Left forelimb (tissue), 1 donor: ENCODE measurements at places on chromosomes 11 and 22.

DNA sequence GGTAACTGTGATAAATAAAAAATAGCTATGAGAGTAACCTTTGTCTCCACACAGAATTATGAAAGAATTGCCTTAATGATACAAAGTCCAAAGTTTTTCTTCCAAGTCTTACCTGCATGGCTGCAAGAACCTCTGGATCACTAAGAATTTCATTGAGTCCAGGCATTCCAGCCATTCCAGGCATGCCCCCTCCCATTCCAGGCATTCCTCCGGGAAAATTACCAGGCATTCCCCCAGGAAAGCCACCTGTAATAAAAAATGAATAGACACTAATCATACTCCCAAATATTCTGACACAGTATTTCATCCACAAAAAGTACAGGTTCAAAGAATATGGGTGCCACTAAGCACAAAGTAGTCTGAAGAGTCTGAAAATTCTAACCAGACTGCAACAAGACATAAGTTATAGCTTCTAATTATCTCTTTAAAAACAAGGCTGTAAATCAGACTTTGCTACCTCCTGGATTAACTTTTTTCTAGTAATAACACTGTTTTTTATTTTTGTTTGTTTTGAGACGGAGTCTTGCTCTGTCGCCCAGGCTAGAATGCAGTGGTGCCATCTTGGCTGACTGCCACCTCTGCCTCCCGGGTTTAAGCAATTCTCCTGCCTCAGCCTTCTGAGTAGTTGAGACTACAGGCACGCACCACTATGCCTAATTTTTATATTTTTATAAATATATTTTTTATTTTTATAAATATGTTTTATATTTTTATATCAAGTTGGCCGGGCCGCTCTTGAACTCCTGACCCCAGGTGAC lies 8.0 kb upstream of the SLC25A17 start:
- DNase-seq = no peak

DNA sequence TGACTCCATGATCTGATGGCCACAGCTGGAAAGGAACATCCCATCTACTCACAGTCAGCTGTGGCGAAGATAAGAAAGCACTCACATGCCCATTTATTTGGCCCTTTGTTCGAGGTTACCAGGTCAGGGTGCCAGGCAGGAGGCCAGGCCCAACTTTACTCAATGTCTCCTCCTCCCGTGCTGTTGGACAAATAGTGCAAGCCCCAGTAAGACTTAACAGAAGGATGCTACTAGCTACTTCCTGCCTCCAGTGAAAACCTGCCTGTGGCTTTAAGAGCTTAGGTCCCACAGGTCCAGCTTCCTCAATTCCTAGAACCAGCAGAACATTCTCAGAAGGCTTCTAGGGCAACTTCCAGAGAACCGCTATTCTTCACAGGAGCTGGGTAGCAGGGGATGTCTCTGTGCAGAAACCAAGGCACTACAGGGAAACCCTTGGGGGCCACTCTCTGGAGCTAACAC lies 12.9 kb upstream of the CRY2 start:
- DNase-seq = no peak

DNA sequence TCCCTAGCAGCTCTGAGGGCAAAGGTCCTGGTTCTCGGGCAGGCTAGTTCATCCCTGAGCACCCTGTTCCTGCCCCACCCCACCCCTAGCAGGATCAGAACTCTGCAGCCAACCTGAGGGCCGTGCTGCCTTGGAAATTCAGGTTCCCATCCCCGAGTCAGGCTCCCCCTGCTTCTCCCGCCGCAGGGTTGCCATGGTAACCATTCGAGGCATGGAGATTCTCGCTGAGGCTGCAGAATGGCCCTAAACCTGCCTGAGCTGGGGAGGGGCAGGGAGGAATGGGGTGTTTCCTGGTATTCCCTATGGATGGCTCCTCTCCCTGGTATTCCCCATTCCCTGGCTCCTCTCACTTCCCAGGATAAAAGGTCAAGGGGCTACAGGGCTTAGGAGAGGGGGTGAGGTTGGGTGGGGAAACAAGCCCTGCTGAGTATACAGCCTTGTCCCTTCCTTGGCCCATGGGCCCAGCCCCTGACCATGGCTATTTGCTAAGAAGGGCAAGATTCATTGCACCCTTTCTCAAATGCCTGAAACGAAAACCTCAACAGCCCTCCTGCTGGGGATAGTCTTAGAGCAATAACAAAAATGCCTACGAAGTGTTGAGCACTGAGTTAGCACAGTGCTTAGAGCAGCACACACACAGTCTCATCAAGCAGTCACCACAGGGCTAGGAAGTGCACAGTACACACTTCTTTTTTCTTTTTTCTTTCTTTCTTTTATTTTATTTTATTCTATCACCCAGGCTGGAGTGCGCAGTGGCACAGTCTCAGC lies 58.7 kb downstream of the CHST1 start:
- no peak for DNase-seq

DNA sequence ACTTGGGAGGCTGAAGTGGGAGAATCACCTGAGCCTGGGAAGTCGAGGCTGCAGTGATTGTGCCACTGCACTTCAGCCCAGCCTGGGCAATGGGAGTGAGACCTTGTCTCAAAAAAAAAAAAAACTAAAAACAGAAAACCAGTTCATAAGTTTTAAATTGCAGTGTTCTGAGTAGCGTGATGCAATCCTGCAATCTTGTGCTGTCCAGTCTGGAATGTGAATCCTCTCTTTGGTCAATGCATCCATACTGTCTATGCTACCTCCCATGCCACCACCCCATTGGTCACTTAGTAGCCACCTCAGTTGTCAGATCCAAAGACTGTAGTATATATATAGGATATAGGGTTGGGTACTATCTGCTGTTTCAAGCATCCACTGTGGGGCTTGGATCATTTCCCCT lies 11.1 kb downstream of the YAP1 start:
- no peak for DNase-seq

GRCh38 chr11:69801513-69802335 lies 17.5 kb downstream of the FGF3 start:
- no peak for DNase-seq

DNA sequence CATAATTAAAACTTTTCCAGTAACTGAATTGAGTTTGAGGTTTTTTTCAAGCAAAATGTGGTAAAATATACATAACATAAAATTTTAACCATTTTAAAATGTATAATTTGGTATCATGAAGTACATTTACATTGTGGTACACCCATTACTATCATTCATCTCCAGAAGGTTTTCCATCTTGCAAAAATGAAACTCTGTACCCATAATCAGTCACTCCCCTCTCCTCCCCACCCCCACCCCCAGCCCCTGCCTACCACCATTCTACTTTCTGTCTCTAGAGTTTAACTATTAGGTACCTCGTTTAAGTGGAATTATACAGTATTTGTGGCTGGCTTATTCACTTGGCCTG lies 63.7 kb downstream of the MICAL2 start:
- no peak for DNase-seq

DNA sequence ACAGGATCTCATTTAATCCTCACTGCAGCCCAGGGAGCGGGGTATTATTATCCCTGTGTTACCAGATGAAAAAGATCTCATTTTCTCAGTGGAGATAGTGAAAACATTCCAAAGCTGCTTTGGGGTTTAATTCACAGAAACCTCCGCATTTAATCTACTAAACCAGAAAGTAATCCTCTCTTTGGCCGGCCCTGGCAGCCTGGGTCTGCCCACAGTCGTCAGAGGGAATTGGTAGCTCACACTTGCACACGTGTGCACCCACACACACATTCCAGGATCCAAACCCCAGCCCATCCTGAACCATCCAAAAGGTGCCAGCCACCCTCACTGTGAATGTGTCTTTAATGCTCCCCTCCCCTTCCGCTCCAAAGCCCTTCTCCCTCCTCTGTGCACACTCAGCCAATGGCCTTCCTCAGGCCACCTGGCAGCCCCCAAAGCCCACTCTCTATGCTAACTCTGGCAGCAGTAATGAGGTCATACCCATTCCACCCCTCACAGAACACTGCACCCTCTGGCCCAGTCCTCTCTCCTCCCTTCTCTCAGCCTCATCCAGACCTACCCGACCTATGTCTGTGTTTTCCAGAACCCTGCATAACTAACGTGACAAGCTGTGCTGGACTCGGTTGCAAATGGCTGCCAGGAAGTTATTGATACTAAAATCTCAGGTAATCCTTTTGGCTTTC lies 466.2 kb downstream of the SOX6 start:
- no peak for DNase-seq

DNA sequence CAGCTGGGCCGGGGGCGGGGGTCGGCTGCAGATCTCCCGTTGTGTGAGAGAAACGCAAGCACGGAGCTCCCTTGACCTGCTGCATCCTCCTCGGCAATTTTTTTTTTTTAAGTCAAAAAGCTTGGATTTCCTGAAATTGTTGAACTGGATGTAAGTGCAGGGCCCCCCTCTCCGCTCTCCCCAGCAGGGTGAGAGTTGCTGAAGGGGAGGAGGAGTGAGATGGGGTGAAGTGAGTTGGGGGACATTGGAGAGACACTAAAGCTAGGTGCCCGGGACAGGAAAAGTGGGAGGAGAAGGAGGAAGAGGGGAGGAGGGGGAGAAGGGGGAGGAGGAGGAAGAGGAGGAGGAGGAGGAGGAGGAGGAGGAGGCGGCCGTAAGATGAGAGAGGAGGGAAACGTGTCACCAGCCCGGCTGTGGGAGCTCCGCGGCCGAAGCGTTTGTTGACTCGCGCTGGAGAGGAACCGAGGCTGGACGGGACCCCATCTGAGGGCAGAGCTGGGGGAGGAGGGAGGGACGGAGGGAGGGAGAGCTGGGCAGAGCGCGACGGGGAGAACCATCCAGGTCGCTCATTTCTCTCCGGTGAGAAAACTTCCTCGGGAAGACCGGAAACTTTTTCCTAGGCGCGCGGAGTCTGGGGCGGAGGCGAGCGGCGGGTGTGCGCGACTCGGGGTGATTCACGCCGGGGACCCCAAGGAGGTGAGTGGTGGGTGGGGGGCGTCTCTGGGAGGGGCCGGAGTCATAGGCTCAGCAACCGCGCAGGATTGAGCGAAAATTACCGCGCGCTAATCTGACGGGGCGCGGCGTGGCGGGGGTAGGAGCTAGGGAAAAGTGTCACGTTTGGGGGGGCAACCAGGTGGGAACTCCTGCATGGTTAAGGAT lies 80.2 kb downstream of the PRR5L start:
- peak; percentile 69 for DNase-seq

DNA sequence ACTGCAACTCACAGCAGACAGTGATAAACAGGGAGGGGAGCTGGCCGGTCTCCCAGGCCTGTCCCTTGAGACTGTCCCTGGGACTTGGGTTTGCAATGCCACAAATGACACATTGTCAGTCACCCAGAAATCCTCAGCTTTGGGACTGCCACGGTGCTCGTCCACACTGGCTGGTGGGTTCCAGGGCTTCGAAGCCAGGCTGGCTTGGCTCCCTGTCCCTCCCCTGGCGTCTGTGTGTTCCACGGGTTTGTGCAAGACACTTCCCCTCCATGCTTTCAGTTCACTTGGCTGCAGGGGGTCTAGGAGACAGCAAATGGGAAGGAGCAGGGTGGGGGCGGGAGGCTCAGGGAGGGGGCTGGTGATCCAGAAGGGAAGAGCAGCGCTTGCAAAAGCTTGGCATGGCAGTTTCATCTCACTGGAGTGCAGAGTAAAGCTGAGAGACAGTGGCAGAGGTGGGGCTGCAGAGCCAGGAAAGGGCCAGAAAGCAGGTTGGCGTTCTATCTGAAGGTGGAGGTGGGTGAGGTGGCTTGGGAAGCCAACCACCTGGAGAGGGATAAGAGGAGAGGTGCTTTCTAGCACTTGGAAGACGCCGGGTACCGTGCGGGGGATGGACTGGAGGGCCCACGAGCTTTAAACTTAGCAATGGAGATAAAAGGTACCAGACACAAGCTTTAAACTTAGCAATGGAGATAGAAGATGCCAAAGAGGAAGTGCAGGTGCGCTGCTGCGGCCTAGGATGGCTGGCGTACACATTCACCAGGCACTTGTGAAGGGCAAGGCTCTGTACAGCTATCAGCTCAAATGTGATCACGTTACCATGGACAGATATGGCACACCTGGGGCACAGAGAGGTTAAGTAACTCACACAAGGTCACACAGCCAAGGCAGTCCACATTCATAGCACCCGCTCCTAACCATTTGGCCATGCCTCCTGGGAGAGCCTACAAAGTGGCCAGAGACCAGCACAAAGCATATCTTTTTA lies 86.4 kb upstream of the SHISAL1 start:
- peak; percentile 57 for DNase-seq

GRCh38 chr22:24134090-24134846 lies 47.0 kb upstream of the SUSD2 start:
- no peak for DNase-seq

DNA sequence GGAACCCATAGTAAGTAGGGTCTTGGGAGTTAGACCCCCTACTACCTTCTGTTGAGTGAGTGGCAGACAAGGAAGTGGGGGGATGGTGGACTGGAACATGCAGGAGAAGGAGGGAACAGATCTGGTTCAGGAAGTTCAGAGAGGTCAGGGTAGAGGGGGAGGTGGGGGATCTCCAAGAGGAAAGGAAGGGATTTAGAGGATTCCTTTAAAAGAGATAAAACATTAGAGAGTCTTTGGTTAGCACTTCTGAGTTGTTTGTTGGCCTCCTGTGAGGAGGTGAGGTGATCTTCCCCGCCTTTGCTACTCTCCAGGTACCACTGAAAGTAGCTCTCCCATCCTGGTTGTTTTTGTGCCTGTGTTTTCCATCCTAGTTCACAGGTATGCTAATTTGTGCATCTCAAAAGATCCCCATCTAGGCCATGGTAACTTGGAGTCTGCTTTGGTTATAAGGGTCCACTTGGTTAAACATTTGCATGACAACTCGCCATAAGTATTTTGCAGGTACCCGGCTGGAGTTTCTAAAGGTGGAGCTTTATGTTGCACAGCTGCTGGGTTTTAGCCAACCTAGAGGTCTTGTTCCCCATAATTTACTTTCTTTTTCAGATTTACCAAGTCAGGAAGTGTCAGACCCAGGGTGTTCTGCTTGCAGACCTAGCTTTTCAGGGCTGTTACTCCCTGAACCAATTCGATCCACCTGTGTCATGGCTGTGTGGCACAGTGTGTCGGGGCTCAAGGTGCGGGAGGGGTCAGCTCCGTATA lies 79.3 kb upstream of the SORL1 start:
- no peak for DNase-seq
